ENCODE measurements at places on chromosomes 16 and 17.

GRCh38 chr17:66441101-66441661, 138.8 kb downstream of the PRKCA start:
- no peak for DNase-seq

DNA sequence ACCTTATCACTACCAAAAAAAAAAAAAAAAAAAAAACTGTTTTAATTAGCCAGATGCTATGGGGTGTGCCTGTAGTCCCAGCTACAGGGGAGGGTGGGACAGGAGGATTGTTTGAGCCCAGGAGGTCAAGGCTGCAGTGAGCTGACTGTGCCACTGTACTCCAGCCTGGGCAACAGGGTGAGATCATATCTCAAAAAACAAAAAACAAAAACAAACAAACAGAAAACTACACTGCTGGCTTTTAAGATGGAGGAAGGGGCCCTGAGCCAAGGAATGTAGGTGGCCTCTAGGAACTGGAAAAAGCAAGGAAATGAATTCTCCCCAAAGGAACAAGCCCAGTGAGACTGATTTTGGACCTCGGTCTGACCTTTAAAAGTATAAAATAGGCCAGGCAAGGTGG, 61.4 kb downstream of the BEAN1 start:
- DNase-seq: no peak

DNA sequence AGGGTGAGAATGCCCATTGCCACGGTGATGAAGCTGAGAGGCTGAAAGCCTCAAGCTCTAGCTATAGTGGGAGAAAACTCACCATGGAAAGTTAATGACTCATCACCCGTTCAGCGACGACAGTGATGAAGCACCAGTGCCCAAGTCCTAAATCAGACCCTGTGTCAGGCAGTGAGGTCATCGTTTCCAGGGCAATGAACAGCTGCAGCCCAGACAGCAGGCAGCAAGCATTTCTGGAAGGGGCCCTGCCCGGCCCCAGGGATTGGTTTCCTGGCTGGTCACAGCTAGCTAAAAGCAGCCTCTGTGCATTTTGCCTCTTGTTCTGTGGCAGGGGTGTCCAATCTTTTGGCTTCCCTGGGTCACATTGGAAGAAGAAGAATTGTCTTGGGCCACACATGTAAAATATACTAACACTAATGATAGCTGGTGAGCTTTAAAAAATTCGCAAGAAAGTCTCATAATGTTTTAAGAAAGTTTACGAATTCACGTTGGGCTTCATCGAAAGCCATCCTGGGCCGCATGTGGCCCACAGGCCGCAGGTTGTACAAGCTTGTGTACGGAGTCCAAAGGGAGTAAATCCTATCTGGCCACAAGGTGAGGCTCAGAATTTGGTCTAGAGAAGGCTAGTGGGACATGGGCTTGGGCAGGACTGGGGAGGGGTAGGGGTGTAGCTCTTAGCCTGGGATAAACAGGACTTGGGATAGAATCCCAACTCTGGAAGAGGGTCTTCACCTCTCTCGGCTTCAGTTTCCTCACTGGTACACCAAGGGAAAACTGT, 40.6 kb downstream of the MIS12 start:
- DNase-seq: peak; percentile 96

DNA sequence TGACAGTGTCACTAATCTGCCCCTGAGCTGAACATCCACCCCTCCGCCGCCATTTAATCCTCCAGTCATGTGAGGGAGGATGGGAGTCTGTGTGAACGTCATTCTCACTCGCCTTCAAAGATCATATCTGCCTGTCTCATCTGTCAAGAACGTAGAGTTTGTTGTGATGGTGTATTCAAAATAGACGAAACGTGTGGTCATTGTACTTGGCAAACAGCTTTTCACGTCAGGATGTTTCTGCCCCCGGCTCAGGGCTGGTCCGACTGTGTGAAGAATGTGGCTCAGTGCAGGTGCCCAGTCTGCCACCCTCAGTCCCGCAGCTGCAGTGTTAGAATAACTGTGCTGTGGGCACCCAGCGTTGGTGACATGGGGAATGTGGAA, 148.0 kb downstream of the KCNJ12 start:
- DNase-seq: no peak

DNA sequence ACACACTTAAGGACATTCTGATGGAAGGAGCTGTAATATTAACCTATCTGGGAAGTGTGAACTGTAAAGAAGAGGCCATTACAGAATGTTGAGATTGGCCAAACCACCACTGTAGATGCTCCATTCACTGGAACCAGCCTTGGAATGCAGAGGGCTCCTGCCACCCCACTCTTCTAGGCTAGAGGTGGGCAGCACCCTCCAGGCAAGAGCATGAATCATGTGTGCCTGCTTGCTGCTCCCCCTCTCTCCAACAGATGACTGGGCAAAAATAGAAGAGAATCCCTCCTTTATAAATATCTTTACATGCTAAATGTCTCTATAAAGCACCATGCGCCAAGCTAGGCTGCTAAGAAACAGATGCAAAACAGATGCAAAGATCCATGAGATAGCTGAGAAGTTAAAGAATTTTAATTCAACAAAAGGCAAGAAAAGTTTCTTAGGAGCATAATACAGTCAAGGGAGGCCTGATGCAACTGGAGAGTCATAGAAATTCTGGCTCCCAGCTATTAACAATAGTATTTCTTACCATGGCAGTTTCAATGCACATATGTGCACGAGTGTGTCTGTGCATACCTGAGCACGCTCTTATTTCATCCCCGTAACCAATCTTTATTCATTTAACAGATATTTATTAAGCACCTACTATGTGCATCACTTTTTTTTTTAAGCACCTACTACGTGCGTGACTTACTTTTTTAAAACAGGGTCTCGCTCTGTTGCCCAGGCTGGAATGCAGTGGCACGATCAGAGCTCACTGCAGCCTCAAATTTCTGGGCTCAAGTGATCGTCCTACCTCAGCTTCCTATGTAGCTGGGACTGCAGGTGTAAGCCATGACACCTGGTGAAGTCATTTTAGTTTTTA, 53.6 kb downstream of the GRIN2A start:
- DNase-seq: no peak

DNA sequence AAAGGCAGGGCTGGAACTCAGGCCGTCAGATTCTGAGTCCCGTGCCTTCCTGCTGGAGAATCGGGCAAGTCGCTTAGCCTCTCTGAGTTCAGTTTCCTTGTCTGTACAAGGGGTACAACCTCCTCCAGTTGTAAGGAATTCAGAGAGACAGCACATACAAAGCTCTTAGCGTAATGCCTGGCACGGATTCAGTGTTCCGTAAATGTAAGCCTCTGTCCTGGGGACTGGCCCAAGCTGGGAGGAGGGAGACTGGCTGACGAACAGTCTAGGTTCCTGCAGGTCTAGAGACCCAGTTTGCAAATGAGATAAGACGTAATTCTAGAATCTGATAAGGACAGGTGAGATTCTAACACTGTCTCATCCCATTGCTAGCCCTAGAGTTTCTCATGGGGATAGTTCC, 9.9 kb downstream of the METTL22 start:
- no peak for DNase-seq

- DNase-seq: no peak
Measured at GRCh38 chr17:3800362-3801271, at the start of gene ITGAE. Gene ITGAE (minus strand): TSS chr17:3801188. CDS start chr17:3801144, 44 bp downstream.

GRCh38 chr16:66236301-66236700, 130.2 kb upstream of the CDH5 start:
- no peak for DNase-seq

- DNase-seq: no peak
Measured at GRCh38 chr16:56690420-56691122, 8.3 kb downstream of the MT1X start.

DNA sequence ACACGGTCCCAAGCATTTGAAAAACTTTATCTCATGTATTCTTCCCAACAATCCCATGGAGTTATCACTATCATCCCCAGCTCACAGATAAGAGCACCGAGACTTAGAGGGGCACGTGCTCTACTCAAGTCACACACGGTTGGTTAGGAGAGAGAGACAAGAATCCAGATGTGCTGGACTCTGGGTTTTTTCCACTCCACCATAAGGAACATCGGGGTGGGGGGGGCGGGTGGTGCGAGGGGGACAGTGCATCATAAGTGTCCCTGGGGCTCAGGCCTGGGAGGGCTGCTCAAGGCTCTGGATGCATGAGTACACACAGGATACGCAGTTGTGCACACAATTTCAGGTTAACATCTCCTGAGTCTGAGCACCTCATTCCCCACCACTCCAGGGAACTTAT, 7.4 kb downstream of the CDC42EP4 start:
- no peak for DNase-seq

- DNase-seq: peak; percentile 21
Measured at GRCh38 chr17:6505425-6506142, 50.8 kb downstream of the PITPNM3 start.

GRCh38 chr17:7955414-7956227, 23.6 kb downstream of the CNTROB start:
- no peak for DNase-seq

GRCh38 chr17:81323411-81323868, 28.3 kb upstream of the SLC38A10 start:
- no peak for DNase-seq

DNA sequence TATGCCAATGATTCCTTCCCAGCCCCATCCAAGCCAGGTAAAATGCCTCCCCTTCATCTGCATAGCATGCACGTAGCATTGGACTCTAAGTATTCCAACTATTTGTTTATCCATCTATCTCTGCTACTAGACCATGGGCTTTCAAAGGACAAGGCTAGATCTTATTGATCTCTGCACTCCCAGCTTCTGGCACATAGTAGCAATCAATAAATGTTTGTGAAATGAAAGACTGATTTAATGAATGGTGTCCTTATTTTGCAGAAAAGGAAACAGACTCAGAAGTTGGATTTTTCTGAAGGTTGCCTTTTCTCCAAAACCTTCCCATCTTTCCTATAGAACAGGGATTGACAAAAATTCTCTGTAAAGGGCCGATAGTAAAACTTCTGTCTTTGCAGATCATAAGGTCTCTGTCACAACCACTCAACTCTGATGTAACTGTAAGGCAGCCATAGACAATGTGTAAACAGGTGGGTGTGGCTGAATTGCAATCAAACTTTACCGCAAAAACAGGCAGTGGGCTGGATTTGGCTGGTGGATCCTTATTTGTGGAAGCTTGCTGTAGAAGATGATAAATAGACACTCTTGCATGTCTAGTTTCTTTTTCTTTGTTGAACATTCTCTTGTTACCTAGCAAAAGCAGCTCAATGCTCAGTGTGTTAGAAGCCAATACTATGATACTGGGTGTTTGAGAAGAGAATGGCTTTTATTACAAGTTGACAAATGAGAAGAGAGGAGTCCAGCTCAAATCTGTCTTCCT, 7.6 kb upstream of the CMTR2 start:
- DNase-seq: no peak

GRCh38 chr16:29994600-29995323, 655 bp downstream of the HIRIP3 start:
- peak; percentile 18 for DNase-seq

DNA sequence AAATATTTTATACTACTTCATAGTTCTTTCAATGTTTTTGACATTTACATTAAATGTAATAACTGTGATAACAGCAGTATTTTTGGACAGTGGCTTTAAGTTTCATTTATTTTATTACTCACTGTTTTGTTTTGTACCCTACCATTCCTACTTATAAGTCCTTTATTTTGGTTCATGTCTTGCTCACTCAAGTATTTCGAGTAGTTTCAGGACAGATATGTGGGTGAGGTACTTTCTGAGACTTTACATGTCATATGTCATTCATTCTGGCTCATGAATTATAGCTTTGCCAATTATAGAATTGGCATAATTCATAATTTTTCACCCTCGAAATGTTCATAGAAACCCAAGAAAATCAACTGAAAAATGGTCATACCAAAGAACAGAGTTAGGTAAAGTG, 44.4 kb downstream of the PIK3R5 start:
- DNase-seq: no peak

DNA sequence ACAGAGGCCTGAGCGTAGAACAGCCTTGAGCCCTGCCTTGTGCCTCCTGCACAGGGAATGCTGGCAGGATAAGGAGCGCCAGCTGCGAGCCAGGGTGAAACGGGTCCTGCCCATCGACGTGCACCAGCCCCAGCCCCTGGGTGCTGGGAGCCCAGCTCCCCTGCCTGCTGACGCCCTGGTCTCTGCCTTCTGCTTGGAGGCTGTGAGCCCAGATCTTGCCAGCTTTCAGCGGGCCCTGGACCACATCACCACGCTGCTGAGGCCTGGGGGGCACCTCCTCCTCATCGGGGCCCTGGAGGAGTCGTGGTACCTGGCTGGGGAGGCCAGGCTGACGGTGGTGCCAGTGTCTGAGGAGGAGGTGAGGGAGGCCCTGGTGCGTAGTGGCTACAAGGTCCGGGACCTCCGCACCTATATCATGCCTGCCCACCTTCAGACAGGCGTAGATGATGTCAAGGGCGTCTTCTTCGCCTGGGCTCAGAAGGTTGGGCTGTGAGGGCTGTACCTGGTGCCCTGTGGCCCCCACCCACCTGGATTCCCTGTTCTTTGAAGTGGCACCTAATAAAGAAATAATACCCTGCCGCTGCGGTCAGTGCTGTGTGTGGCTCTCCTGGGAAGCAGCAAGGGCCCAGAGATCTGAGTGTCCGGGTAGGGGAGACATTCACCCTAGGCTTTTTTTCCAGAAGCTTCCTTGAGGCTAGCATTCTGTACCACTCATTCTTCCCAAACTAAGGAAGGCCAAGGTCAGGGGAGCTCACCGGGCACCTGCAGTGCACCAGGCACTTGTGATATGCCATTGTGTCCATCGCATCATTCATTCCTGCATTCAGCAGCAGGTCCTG, 1.9 kb downstream of the PNMT start:
- DNase-seq: no peak

DNA sequence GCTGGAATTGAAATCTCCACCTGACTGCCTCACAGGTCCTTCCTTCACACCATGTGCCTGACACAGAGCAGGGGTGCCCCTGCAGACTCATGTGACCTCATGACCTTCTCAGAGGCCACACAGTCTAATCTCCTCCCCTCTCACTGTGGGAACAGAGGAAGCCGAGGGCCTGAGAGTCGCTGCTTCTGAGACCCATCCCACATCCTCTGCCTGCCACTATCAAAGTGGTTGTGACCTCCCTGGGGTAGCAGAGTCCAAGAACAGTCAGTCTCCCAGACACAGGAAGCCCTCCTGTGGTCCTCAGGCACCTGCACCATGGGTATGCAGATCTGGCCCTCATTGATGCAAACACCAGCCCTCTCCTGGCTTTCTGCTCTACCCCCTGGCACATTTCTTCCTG, 78.5 kb downstream of the RAB11FIP4 start:
- DNase-seq: no peak

DNA sequence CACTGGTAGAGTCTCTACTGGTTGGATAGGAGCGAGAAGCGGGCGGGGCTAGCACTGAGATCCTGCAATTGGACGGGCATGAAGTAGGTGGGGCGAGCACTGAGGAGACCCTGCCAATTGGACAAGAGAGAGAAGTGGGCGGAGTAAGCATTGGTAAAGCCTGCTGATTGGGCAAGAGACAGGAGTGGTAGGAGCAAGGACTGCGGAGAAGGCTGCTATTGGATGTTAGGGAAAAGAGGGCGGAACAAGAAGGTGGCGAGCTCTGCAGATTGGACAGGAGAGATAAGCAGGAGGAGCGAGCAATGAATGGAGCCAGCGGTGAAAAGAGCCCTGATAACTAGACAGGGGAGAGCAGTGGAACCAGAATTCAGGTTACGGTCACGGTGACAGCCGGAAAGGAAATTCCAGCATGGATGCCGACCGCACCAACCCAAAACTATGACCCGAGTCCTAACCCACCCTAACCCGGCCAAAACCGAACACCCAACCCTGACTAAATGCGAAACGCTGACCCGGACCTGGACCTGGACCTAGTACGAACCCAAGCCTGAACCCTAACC, 4.8 kb downstream of the SCGB1C2 start:
- DNase-seq: peak; percentile 49

- no peak for DNase-seq
Measured at GRCh38 chr17:41578538-41578937, 6.7 kb upstream of the KRT9 start.

GRCh38 chr17:37650419-37651003, 7.3 kb upstream of the DDX52 start:
- DNase-seq: peak; percentile 73

GRCh38 chr17:4397840-4398239, 31.4 kb upstream of the UBE2G1 start:
- no peak for DNase-seq
